ENCODE measurements at places on chromosomes 5 and 9.

DNA sequence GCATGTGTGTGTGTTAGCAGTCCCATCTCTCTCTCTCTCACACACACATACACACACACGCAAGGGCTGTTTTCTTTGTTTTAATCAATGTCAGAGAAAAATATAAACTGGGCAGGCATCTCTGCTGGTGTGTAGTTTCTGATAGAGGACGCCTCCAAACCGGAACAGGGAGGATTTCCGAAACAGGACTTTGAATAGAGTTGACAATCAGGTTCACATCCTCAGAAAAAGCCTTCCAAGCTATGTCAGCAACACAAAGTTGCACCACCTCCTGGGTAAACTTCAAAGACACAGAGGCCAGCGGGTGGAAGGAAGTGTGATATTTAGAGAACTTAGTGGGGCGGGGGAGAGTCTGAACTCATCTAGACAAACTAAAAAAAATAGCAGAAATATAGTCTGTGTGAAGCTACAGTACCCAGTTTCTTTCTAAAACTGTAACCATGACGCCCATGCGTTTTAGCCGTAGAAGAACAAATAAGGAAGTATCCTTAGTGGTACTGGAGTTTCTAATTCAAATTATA, 1.2 kb downstream of the ST8SIA4 start:
- DNase-seq = no peak

DNA sequence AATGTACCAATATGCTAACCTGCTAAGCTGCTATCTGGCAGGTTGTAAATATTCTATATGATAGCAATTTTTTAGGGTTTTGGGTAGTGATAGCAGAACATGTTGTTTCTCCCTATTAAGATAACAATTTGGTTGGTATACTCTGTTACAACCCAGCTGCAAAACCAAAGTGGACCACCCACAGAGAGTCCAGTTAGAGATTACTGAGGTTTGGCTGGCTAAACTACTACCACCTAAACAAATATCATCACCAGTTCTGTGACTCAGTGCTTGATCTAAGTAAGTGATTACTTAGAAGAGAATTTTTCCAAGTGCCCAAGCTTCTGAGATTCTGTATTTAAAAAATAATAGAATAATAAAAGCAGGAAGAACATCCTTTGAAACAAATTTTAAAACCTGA, 72.3 kb downstream of the XRCC4 start:
- no peak for DNase-seq

- no peak for DNase-seq
Measured at GRCh38 chr5:58407042-58407719, 52.7 kb downstream of the PLK2 start.

DNA sequence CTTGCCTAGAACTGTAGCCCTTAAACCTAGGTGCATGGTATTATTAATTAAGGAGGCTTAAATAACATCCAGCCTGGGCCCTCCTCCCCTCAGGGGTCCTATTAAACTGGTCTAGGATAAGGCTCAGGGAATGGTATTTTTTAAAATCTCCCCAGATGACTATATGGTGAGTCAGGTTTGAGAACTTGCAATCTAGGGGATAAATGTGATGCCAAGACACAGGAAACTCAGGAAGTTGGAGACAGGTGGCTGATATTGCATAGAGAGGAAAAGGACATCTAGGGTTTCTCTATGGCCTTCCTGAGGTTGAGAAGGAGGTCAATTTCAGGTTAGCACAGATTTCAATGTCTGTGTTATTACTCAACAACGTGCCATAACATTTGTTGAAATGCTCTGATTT, 581.0 kb downstream of the TLE1 start:
- no peak for DNase-seq

DNA sequence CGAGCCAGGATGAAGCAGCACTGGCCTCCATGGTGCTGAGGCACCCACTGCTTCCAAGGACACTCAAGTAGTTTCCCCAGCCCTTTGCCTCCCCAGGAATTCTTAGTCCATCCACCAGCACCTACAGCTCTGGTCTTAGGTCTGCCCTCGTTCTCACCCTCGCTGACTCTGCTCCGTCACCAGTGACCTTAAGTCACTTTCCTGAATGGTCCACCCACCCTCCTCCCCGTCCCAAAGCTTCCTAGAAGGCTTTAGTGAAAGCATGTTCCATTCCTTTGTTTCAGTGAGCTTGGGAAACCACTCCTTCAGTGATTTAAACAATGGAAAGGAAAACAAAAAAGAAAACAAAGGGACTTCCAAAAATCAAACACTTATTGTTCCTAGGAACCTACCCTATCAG, 54.6 kb upstream of the MAP3K1 start:
- no peak for DNase-seq

GRCh38 chr5:97041239-97041638, 101.2 kb downstream of the LIX1 start:
- DNase-seq = no peak

- DNase-seq = no peak
Measured at GRCh38 chr5:111153483-111153882, 61.3 kb downstream of the WDR36 start.

- no peak for DNase-seq
Measured at GRCh38 chr5:3654515-3654914, 58.9 kb downstream of the IRX1 start.

Data from glutamatergic neuron (in vitro differentiated cells).